ENCODE measurements at places on chromosomes 1 and 21.

GRCh38 chr21:41251961-41252642, 64.5 kb upstream of the FAM3B start:
- DNase-seq, result no peak

DNA sequence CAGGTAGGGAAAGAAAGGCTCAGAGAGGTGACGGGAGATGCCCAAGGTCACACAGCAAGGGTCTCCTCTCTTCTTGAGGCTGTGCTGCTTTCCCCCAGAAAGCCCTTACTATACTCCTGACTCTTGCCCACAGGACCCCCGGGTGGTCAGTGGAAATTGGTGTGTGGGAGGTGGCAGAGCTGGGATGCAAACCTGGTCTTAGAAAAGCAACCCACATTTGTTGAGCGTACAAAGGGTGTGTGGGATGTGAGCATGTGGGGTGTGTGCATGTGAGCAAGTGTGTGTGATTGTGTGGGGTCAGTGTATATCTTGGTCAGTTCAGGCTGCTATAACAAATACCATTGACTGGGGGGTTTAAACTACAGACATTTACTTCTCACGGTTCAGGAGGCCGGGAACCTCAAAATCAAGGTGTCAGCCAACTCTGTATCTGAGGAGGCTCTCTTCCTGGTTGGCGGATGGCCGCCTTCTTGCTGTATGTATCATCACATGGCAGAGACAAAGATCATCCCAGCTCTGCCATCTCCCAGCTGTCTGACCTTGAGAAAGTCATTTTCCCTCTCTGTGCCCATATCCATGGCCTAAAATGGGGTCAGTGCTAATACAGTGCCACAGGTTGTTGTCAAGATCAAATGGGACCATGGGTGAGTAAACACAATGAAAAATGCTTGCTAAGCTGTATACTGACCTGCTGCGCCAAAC, 268.5 kb downstream of the PTPRU start:
- no peak for DNase-seq

- DNase-seq, result no peak
These were observed 84.7 kb downstream of the TRIM11 start for GRCh38 chr1:228321895-228322294.

- no peak for DNase-seq
These were observed 10.6 kb downstream of the COL16A1 start for GRCh38 chr1:31693231-31693630.

- DNase-seq, result peak; percentile 48
These were observed 688 bp downstream of the PRXL2B start for GRCh38 chr1:2587071-2587859.

GRCh38 chr1:108829498-108829916, 27.4 kb downstream of the AKNAD1 start:
- no peak for DNase-seq

DNA sequence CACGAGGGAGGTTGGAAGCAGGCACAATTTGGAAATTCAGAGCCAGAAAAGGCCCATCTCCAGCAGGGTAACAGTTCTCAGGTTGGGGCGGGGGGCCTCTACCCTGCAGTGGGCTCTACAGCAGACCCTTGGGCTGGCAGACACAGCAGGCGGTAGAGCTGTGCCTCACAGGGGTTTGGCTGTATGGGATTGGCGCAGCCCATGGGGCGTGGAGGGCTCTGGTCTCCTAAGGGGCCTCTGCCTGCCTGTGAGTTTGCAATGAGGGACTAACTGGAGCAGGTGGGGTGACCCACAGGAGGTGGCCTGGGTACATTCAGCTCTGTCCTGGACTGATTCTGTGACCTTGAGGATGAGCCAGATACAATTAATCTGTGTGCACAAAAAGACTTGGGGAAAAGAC, 124.1 kb downstream of the CAMTA1 start:
- DNase-seq, result no peak

GRCh38 chr1:205782627-205783432, 7.5 kb upstream of the RAB29 start:
- no peak for DNase-seq

- no peak for DNase-seq
These were observed 13.7 kb upstream of the CPLANE2 start for GRCh38 chr1:16250524-16251251.

- DNase-seq, result no peak
These were observed 112.7 kb downstream of the PRDM2 start for GRCh38 chr1:13812456-13813397.

DNA sequence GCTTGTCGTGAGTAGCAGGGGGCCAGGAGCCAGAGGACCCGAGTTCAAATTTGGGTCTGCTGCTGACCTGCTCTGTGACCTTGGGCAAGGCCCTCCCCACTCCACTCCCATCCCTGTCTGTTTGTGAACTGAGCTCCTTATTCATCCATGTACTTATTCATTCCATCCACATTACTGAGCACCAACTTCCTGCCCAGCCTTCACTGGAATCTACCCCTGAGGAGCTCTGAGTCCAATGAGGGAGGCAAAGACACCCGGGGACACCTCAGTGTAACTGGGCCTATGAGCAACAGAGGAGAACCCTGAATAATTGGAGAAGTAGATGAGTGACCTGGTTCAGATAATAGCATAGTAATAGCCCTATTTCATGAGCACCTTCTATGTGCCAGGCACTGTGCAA, 8.9 kb downstream of the BSND start:
- DNase-seq, result no peak

- no peak for DNase-seq
These were observed 13.8 kb upstream of the UBL4B start for GRCh38 chr1:110098222-110099026.

GRCh38 chr1:186760446-186760845, 68.3 kb upstream of the PLA2G4A start:
- DNase-seq, result no peak

GRCh38 chr1:11335417-11336056, 62.5 kb downstream of the UBIAD1 start:
- peak; percentile 81 for DNase-seq

DNA sequence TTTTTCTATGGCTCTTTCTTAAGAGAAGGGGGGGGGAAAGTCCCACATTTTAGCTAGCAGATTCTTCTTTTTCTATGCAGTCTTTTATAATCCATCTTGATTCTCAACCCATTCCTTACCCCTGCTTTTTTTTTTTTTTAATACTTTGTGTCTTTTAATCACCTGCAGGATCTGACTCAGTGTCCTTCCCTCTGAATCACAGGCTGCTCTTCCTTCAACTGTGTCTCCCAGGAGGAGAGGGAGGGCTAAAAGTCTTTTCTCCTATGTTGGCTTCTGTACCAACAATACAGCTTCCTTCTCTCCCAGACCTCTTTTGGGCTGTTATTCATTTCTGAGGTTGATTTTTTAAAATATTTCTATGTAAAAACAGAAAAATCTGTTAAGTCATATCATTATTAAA, 686.2 kb downstream of the ADGRL2 start:
- no peak for DNase-seq

DNA sequence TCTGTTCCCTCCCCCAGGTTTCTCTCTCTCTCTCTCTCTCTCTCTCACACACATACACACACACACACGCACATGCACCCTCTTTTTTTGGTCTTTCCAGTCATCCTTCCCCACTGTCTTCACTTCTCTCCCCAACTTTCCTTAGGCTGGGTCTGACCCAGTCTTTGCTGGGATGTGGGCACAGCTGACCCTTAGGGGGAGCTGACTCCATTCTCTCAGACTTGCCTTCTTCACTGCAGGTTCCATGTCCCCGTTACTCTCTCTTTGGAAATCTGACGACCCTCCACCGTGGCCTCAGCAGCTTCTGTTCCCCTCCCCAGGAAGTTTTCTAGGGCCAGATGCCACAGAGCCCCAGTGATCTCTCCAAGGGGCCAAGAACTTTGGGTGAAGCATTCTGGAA, 2.1 kb downstream of the DISP3 start:
- no peak for DNase-seq
